ENCODE measurements at places on chromosomes 3 and 15. TPM values are rescaled to one million over a fixed set of nuclear protein-coding genes. Genes with fewer than 3 reads are reported as not detected.

The PCSK6 gene
- polyA plus RNA-seq, result 8.4 TPM

The KLHL40 gene
- not detected for polyA plus RNA-seq

- DNase-seq, result no peak
Measured at GRCh38 chr3:170054204-170054603, 16.4 kb downstream of the GPR160 start.

- no peak for DNase-seq
Measured at GRCh38 chr3:111811811-111812210, 47.3 kb upstream of the PHLDB2 start.

- DNase-seq, result no peak
Measured at GRCh38 chr3:125512135-125512920, 7.7 kb downstream of the SNX4 start.

DNA sequence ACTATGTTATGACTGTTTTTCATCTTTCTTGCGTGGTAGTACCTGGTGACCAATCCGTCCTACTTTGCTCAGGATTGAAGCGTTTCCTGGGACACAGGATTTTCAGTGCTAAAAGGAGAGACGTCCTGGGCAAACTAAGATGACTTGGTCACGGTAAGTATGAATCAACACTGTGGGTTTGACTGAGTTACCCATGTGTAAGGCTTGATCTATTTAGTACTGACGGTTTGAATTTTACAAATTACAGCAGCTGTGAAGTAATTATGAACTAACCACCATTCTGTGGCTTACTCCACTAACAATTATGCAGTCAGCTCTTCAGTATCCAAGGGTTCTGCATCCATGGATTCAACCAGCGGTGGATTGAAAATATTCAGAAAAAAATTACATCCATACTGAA, 172.9 kb upstream of the FEZF2 start:
- no peak for DNase-seq

The LRRC49 gene
- 23.4 TPM for polyA plus RNA-seq

- no peak for DNase-seq
Measured at GRCh38 chr15:70160803-70161565, 63.3 kb upstream of the TLE3 start.

- no peak for DNase-seq
Measured at GRCh38 chr3:39848365-39848764, 39.0 kb downstream of the MYRIP start.

DNA sequence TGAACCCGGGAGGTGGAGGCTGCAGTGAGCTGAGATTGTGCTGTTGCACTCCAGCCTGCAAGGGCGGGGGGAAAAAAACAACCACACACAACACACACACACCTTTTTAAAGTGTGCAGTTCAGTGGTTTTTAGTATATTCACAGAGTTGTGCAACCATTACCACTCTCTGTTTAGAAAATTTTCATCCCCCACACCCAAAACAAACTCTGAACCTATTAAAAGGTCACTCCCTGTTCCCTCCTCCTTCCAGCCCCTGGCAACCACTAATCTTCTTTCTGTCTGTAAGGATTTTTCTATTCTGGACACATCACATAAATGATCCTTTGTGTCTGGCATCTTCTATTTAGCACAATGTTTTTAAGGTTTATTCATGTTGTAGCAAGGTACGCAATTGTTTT, 159.1 kb downstream of the ATG7 start:
- no peak for DNase-seq

GRCh38 chr15:98401029-98401428, 247.3 kb upstream of the IGF1R start:
- DNase-seq, result no peak

DNA sequence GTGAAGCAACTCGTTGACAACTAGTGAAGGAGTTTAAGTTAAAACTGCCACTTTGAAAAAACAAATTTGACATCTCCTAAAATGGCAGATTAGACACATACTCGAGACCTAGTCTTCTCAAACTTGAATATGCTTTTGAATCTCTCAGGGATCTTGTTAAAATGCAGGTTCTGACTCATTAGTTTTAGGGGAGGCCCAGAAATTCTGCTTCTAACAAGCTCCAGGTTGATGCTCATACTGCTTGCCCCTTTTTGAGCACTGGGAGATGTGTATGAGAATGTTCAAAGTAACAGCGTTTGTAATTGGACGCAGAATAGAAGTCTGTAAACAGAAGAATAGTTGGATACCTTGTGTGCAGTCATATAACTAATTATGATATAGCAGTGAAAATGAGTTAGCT, 1.6 kb downstream of the C3orf38 start:
- no peak for DNase-seq

Measured in renal cortex interstitium (tissue), 15 donors.